B cell (primary cell): ENCODE measurements at places on chromosomes 16 and 17.

DNA sequence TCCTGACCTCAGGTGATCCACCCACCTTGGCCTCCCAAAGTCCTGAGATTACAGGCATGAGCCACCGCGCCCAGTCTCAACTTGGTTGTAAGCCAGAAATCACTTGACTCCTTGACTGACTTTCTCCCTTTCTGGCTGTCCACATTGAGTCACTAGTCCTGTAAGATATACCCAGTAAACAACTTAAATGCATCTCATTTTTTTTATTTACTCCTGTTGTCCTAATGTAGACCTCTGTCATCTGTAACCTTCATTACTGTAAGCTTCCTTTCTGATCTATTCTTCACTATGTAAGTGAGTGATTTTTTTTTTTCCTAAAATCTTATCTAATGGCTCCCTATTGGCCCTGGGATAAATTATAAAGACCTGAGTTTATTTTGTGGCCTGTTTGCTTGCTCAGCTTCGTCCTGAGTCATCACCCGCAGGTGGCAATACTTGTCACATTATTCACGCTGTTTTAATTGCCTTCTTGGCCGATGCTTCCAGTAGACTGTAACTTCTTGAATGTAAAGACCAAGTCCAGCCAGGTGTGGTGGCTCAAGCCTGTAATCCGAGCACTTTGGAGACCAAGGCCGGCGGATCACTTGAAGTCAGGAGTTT is 41.0 kb downstream of the PAFAH1B1 start:
- no peak for DNase-seq

DNA sequence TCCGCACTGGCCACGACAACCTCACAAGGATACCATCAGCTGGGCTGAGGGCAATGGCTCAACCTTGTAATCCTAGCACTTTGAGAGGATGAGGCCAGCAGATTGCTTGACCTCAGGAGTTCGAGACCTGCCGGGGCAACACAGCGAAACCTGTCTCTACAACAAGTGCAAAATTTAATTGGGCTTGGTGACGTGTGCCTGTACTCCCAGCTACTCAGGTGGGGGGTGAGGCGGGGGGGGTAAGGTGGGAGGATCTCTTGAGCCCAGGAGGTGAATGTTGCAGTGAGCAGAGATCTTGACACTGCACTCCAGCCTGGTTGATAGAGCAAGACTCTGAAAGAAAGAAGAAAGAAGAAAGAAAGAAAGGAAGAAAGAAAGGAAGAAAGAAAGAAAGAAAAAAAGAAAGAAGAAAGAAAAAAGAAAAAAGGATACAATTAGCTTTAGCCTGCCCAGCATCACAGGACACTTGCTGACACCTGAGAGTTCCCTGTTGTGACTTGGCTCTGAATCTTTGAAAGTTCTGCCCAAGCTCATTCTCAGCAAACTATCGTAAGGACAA is 5.2 kb upstream of the MT1E start:
- DNase-seq, result no peak

- DNase-seq, result no peak
Observed at GRCh38 chr17:60857556-60858080, 180.0 kb downstream of the BCAS3 start.

- no peak for DNase-seq
Observed at GRCh38 chr16:49733313-49734009, 122.5 kb downstream of the ZNF423 start.

- peak; percentile 43 for DNase-seq
Observed at GRCh38 chr17:39870776-39871175, 2.8 kb downstream of the ZPBP2 start.

DNA sequence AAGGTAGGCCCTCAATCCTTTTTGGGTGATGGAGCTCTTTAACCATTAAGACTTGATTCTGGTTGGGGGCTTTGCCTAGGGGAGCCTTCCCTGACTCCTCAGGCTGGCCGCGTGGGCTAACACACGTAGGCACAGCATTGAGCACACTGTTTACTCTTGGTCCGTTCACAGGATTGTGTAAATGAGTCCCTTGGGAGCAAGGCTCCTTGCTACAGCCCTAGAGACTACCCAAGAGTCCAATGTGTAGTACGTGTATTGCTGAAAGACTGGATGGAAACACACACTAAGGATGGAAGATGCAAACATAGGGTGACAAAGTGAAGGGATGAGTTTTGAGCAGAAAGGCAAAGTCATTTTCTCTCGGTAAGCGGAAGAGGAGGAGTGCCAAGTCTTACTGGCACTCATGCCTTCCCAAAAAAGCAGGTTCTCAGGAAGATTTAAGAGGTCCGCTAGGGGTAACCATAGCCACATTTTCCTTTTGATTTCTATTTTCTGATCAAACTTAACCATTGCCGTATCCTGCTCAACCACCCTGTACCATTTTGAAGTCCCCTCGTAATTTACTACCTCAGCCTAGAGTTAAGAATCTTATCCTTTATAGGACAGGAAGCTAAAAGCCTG is 911 bp upstream of the ITGA2B start:
- DNase-seq, result no peak

DNA sequence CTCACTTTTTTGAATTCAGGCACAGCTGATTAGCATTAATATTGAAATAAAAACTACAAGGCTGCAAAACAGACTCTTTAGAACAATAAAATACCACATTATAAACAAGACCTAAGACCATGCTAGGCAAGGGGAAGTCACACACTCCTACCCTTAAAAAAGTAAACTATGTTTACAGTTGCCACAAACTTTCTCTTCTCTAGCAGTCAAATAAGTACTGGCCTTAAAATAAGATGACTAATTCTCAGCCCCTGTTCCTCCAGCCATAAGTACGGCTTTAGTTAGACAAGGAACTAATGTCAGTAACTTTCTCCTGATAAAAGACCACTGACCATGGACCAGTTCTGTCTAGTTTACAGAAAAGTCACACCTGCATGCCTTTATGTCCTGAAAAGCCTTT is 19.5 kb upstream of the CPHXL start:
- no peak for DNase-seq

DNA sequence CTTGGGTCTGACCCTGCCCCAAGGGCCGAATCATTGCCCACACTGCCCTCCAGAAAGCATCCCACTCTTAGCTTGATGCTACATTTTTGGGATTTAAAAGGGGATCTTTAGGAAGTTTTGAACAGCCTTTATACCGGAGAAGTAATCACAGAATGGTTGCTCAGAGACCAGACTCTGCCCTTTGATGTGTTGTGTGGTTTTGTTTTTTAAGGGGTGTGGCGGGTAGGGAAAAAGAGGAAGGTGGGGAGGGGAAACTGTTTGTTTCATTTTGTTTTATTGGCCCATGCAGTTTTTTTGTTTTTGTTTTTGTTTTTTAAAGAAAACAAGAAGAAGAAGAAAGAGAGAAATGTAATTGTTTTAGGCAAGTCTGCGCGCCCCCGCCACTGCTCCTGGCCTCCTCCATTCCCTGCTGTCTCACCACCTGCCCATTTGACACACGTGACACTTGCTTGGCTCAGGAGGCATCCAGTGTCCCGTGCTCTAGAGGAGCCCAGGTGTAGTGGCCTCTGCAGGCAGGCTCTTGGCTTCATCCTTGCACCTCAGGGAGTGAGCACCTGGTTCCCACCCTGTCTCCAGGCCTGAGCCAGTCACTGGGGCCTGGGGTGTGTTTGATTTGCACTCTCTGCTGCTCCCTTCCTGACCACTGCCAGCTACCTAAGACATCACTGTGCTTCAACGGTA is 35.7 kb downstream of the GNAO1 start:
- DNase-seq, result peak; percentile 22
